ENCODE measurements at places on chromosomes 1 and 21.
A peak's percentile ranks its signal among the peaks of the same experiment; 100 is the strongest.

DNA sequence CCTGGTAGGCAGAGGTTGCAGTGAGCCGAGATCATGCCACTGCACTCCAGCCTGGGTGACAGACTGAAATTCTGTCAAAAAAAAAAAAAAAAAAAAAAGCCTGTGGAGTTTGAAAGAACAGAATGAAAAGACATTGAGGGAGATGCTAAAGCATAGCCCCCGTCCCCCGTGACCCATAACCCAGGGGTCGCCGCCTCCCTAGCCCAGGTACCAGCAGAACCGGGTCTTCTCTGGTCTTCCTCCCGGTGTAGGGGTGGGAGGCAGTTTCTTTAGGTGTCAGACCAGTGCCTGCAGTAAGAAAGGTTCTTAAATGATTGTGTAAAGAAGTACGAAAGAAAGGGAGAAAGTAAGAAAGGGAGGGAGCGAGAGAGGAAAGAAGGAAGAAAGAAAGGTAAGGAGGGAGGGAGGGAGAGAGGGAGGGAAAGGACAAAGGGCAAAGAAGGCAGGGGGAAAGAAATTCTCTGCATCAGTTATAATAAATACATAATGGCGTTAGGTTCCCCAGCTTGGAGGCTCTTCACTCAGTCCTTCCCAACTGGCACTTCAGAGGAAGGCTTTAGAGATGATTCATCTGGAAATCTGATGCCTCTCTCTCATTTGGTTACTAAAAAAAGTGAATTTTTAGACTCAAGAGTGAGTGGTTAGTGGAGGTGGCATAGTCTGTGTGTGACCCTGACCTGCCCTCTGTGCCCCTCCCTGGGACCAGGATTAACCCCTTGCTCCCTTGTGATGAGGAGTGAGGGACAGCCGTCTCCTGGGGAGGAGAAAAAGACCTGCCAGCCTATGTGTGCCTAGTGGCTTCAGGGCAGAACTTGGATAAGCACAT is 1.1 kb downstream of the IL24 start:
- no peak for DNase-seq

DNA sequence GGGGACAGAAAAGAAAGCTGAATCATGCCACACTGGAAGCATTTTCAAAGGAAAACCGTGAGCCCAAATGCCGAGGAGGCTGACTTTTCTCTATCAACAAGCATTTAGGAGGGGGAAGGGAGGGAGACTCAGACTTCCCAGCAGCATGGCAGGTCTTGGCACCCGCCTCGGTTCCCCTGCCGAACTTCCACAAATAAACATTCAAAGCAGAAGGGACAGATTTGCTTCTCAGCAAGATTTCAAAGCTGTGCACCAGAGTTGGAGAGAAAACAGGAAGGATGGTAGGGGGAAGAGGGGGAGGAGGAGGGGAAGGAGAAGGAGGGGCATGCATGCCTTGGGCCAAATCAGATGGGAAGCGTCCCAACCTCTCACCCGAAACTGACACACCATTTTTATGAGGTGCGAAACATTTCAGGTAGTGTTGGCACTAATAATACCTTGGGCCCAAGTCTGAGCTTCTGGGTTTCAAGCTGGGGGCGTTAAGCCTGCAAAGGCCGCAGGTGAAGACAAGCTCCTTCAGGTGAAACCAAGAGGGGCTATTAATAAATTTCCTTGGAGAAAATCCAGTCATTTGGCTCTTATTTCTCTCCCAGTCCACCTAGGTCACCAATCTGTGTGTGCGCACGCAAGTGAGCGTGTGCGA is 26.4 kb downstream of the ABCA4 start:
- DNase-seq: no peak

- DNase-seq: no peak
Measured at GRCh38 chr1:192973202-192973601, 86.0 kb downstream of the UCHL5 start.

- no peak for DNase-seq
Measured at GRCh38 chr21:42836767-42837301, 42.5 kb downstream of the WDR4 start.

DNA sequence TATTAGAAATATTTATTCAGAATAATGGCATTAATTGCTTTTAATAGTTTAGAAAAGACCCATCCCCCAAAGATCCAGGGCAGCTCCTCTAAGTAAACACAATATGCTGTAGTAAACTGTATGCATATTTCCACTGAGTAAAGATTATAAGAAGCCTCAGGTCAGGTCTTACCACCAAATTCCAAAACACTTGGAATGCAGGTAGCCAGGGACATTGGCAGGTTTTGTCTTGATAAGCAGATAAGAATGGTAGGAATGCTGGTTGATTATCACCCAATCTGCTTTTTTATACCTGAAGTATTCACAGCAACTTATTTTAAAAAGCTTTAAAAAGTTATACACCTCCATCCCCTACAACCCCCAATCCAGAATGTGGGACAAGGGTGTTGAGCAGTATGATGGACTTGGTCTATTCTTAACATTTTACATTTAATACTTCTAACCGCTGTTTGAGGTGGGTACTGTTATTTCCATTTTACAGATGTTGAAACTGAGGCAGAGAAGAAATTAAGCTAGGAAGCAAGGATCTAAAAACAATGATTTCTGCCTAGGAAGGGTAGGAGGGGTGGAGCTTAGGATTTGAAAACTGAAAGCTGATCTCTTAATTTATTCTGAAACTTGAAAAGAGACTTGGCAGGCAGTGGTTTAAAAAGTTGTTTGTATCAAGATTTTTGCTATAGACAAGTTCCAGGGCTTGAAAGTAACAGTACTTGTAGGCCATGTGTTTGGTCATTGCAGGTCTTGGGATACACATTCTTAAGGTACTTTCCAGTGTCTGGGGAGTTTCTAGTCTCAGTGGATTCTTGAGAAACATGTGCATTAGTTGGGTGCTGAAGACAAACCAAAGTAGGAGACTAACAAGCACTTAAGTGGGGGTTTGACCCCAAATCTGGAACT is 15.6 kb upstream of the THEM4 start:
- no peak for DNase-seq

- DNase-seq: no peak
Measured at GRCh38 chr1:67801903-67802302, 31.4 kb downstream of the GNG12 start.

DNA sequence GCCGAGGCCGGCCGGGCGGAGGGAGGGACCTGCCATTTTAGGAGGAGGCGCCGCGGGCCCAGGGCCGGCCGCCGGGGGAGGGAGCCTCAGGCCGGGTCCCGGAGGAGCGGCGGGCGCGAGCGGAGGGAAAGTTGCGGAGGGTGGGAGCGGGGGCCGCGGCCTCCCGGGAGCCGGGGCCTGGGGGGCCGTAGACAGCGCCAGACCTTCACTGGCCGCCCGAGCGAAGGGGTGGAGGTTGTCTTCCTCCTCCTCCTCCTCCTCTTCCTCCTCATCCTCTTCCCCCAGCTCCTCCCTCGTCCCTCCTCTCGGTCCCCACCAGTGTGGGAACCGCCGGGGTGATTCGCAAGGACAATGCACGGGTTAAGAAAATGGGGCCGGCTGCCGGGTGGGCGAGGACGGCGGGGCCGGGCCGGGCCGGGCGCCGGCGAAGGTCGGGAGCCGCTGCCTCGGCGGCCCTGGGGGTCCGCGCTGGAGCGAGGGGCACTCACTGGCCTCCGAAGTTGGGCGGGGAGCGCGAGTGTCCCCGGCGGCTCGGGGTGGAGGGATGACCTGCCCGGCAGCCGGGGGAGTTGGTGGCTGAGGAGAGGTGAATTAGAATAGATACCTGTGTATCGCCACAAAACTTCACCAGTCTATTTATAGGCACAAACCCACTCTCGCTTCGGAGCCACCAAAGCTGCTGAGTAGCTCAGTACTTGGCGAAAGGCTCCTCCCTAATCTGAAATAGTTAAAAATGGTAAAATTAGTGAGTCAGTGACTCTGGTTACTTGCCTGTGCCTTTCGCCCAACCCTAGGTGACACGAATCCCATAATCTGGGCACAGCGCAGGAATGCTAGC is 1.3 kb downstream of the DYRK1A start:
- DNase-seq: no peak

GRCh38 chr1:184634296-184634695 is 120.4 kb downstream of the EDEM3 start:
- no peak for DNase-seq

GRCh38 chr1:154512760-154513159 is 10.5 kb upstream of the SHE start:
- DNase-seq: no peak

- no peak for DNase-seq
Measured at GRCh38 chr1:2016123-2016522, 3.0 kb upstream of the GABRD start.

- DNase-seq: no peak
Measured at GRCh38 chr1:21064057-21064456, 112.6 kb downstream of the EIF4G3 start.

DNA sequence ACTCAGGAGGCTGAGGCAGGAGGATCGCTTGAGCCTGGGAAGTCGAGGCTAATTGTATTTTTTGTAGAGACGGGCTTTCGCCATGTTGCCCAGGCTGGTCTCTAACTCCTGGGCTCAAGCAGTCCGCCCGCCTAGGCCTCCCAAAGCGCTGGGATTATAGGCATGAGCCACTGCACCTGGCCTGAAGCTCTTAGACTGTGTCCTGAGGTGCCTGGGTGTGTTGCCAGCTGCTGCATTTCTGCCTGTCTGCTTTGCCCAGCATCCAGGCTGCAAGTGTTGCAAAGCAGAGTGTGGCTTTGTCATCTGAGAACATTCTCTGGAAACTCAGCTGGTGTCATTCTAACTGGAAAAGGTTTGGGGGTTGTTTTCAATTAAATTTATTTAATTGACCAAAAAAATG is 105.0 kb downstream of the HUNK start:
- DNase-seq: no peak

- DNase-seq: no peak
Measured at GRCh38 chr1:203799971-203800370, 4.5 kb downstream of the ZBED6 start.

- DNase-seq: peak; percentile 77
Measured at GRCh38 chr1:208652296-208653160, 408.3 kb upstream of the PLXNA2 start.

DNA sequence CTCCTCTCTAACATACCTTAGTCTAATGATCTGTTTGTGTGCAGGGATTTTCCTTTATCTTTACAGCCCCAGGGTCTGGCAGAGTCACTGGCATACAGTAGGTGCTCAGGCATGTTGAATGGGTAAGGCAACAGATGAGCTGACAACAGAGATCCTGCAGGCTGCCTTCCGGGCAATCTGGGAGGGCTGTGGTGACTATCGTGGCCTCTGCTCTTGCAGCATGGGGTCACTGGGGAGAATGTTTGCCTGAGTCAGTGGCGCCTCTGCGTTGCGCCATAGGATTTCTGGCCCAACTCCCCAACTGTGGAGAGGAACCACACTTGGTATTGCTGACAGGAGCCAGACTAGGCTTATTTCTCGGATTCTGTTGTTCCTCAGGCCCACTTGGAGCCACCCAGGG is 93.8 kb downstream of the LAMC2 start:
- DNase-seq: no peak

GRCh38 chr1:25566730-25567341 is 23.4 kb downstream of the LDLRAP1 start:
- DNase-seq: no peak

- no peak for DNase-seq
Measured at GRCh38 chr1:154148807-154149206, 6.1 kb downstream of the NUP210L start.

DNA sequence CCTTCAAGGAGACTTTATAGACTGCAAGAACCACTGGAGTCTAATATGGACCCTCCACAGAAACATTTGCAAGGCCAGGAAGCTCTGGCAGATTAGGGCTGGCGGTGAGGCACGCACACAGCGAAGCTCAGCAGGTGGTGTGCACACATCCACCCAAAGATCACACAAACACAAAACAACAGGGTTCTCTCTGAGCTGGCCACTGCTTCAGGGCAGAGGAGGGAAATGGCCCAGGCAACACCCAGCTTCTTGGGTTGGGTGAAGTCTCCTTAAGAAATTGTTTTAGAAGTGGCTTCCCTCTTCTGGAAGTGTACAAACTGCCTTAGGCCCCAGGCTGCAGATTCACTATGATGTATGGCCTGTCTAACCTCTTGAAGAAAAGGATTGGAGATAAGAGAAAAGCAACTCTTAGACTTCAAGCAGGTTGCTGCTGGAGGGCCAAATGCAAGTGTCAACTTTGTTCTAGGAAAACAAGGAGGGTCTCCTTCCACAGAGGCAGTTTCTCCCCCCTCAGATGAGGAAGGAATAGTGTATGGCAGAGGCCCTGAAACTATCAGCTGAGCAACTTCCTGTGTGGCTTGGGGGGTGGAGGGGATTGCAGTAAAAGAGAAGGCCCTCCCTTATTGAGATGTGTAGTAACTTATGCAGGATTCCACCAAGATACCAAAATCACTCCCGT is 2.0 kb downstream of the RCSD1 start:
- DNase-seq: no peak

GRCh38 chr1:16019644-16020277 is 1.9 kb upstream of the HSPB7 start:
- DNase-seq: no peak

- DNase-seq: no peak
Measured at GRCh38 chr1:109850827-109851226, 59.8 kb upstream of the CSF1 start.

DNA sequence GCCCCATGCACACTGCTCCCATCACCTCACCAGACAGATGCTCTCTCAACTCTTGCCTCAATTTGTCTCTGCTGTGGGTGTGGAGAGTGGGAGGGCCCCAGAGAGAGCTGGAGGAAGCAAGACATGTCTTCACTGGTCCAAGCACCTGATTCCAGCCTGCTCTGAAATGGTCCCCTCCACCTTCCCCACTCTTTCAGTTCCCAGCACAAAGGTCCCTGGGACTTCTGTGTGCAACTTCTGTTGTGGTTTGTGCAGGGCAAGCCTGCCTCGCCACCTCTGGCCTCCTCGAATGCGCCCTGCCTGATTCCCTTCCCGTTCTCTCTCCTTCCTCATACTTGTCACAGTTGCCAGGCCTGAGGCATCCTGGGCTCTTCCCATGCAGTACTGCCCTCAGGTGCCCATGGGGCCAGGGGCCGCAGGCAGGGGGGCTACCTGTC is 119.3 kb downstream of the SYT2 start:
- DNase-seq: no peak

- no peak for DNase-seq
Measured at GRCh38 chr1:193747579-193747978, 561.2 kb upstream of the B3GALT2 start.

- peak; percentile 78 for DNase-seq
Measured at GRCh38 chr1:217333939-217334338, 297.0 kb downstream of the GPATCH2 start.

DNA sequence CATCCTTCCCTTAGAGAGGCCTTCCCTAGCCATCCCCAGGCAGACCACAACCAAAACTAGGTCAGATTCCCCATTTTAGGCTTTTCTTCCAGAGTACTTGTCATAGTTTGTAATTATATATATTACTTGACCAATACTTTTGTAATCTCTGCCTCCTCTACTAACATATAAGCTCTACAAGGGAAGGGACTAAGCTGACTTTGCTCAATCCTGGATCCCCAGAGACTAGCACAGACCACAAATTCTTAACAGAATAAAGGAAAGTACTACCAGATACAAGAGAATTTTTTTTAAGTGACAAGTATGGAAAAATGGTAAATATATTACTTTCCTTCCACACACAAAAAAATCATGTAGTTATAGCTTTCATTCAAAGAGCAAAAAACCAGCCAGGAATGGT is 2.0 kb downstream of the ZMYM6 start:
- no peak for DNase-seq

Data from HEK293T (cell line).